Adipocyte (in vitro differentiated cells): ENCODE measurements at places on chromosomes 16 and 17.

DNA sequence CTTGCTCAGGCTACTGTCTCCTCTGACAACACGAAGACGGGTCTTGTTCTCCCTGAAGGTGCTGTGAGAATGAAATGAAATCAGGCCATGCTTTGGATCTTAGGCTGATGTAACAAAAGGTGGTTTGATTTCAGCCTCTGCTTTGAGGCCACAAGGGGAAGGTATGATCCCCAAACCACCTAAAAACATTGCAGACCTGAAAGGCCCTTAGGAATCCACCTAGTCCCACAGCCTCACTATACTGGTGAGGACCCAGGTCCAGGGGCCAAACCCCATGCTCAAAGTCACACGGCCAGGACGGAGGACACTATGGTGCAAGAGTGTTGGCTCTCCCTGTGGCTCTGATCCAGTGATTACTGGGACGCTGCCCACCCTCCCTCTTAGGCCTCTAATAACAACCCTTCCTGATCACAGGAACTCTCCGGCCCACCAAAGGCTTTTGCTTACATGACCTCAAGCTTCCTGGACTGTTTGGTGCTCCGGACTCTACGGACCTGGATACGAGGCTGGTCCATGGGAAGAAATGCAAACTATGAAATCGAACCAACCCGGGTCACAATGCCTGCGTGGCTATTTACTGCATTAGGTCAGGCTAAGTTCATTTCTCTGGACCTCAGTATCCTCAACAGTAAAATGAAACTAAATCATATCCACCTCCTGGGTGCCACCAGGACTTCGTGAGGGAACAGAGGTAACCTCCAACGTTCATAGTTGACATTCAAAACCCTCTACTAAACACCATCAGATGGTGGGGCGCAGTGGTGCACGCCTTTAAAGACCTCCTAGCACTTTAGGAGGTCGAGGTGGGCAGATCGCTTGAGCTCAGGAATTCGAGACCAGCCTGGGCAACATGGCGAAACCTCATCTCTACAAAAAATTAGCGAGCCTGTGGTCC, 1.5 kb downstream of the TRIM25 start:
- peak; percentile 11 for DNase-seq

- DNase-seq: no peak
Observed at GRCh38 chr16:79950932-79951719, 350.6 kb upstream of the MAF start.

DNA sequence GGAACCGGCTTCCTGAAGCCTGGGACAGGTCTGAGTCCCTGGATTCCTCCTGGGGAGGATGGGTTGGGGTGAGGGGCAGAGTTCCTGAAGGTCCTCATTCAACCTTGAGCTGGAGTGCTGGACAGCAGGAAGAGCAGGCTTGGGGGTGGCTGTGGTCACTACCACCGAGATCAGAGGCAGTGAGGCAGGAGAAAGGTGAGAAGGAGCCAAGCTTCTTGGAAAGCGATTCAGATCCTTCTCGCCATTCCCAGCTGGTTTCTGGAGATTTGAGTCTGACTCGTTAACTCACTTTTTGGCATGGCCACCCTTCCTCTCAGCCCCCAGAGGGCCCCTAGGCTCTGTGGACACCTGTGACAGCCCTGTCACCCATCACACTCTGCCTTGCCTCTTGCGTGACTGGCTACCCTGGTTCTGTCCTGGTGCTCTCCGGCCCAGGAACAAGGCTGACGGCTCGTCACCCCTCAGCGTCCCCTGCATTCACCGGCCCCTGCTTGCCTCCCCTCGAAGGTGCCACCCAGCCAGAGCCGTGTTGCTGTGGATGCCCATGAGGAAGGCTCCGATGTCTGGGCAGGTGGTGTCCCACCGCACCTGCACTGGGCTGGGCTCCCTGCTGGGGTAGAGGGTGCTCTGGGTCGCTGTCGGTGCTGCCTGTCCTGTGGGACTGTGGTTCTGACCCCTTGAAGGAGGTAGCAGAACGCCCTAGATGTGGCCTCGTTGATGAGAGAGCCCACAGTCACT, 9.7 kb upstream of the TIMP2 start:
- peak; percentile 33 for DNase-seq

- peak; percentile 12 for DNase-seq
Observed at GRCh38 chr16:81526935-81527334, 82.3 kb downstream of the CMIP start.

DNA sequence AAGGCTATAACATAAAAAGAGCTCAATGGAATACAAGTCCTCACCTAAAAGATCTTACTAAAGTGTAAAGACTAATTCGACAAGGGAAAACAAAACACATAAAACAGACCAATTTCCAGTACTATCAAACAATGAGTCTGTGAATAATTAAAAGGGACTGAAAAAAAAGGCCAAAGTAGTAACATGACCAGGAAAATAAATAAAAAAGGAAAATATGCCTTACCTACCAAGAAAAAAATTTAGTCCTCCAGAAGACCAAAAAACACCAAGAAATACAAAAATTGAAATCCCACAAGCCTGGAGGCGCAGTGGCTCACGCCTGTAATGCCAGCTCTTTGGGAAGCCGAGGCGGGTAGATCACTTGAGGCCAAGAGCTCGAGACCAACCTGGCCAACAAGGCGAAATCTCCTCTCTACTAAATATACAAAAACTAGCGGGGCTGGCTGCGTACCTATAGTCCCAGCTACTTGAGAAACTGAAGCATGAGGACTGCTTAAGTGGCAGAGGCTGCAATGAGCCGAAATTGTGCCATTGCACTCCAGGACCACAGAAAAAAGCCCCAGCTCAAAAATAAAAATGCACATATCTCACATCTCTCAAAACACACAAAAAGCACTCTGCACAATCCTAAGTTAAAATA, 60.8 kb downstream of the TEX14 start:
- no peak for DNase-seq
